ENCODE measurements at places on chromosomes 13 and 19.

- no peak for DNase-seq
These were observed 3.9 kb downstream of the COG3 start for GRCh38 chr13:45468635-45469034.

GRCh38 chr13:85541476-85541875 is 257.7 kb downstream of the SLITRK6 start:
- no peak for DNase-seq

DNA sequence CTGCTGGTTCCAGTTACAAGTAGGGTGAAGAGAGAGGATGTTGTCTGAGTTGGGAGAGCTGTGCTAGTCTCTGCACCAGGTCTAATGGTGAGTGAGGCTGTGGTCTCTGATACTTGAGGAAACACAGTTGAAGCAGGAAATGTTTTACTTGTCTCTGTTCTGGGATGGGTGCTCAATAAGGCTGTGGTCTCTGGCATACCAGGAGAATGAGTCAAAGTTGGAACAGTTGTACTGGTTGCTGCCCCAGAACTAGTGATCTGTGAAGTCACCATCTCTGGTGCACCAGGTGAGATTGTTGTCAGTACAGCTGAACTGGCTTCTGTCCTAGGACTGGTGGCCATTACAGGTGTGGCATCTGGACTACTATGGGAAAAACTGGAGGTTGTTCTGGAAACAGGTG is 74.7 kb downstream of the MUC16 start:
- DNase-seq: no peak

DNA sequence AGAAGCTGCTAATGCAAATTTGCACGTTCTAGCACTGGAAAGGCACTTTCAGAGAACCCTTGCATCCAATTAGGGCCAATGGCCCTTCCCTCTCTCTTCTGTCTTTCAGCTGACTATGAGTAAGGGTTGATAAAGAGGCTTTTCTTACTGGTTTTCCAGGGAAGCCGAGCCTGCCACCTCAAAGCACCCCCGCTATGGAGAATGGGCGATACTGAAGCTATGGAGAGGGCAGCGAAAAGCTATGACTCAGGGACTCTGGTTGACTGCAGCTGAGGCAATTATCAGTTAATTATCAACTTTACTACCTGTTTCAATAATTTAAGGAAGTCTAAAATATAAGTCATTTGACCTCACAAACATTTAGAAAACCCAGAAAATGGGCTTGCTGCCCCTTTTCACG is 115.8 kb downstream of the TRPC4 start:
- DNase-seq: no peak

DNA sequence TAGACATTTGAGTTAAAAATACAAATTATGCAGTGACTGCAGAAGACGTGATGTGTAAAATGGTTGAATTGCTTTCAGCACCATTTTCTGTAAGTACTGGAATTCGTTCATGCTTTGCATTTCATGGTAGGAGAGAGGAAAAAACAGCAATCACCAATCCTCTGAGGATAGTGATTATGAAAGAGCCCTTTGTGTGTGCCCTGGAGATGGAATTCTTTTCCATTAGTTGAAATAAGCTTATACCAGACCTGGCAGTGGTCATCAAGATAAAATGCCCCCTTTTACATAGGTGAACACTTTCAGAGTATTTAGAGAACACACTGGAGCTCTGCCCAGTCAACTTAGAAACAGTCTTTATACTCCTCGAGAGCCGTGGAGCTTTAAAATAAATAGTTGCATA is 1.7 kb downstream of the CNMD start:
- no peak for DNase-seq

GRCh38 chr13:76879883-76880270 is 6.3 kb downstream of the KCTD12 start:
- DNase-seq: no peak

- DNase-seq: no peak
These were observed 583.0 kb upstream of the SPRY2 start for GRCh38 chr13:80923907-80924306.

DNA sequence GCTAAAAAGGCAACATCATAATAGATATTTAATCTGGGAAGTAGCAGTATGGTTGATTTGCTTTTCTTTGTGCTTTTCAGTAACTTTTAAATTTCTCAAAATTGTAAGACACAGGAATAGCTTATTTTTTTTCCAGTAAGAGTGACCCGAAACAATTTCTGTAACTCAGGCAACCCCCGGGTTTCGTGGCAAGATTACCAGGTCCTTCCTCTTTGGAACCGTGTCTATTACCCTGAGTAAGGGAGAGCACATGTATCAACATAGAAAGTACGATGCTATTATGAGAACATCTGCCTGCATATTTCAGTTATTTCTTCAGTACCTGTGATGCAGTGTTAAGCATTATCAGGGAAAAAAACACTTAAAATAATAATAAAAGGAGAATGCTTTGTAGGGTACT is 64.1 kb downstream of the DOCK9 start:
- DNase-seq: no peak

DNA sequence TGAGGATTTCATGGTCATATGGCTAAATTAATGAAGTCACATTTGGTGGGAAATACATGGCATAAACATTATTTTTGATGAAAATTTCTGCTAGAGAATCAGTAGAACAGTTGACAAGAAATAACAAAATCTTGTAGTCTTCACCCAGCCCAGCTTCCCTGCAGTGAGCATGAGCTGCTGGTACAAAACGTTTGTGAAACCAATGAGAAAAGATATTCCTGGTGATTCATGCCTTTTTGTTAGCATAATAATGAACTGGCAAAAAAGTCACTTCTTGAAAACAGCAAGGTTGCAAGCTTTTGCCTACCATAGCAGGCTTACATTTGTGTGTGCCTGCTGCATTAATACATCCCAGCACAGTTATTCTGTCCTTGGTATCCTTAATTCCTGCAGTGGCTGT is 475.9 kb upstream of the HTR2A start:
- no peak for DNase-seq

DNA sequence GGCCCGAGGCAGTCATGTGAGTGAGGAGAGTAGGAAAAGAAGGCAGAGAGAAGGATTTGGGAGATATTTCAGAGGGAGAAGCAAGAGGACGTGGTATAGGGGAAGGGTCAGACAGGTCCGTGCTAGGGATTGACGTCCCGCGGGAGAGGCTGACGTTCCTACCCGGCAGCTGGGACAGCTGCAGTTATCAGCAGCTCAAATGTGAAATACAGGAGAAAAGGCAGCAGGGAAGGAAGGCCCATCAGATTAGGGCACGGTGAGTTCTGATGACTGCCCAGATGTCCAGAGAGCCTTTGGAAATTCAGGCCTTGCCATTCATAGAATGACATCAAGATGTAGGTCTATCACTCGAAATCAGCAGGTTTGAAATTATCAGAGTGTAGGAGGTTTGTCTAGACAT is 88.4 kb downstream of the IRS2 start:
- no peak for DNase-seq

- DNase-seq: no peak
These were observed 323.0 kb downstream of the EFNB2 start for GRCh38 chr13:106212386-106213010.

DNA sequence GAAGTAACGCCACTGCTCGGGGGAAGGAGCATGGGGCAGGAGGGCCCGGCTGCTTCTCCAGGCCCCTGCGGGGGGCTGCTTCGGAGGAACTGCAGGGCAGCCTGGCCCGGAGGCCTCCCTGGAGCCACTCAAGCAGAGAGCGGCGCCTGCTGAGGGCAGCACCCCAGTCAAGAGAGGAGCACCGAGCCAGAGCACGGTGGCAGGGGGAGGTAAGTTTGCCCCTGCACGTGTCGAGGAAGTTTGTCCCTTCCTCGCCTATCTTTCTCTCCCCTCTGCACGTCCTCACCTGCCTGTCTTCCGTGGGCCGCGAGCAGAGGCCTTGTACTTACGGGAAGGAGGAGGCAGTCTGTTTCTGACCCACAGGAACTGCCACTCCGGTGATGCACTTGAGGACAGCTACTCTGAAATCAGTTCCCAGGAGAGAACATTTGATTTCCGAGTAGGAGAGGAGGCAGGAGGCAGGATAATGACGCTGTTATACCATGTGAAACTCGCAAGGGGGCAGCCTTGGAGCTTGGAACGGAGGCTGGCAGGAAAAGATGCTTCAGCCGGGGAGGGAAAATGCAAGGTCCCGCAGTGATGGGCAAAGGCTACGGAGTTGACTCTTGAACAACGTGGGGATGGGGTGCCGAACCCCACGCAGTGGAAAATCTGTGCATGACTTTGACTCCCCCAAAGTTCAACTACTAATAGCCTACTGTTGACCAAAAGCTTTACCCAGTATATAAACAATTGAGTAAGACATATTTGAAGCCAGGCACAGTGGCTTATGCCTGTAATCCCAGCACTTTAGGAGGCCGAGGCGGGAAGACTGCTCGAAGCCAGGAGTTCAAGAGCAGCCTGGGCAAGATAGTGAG is 5.0 kb downstream of the FFAR1 start:
- DNase-seq: peak; percentile 57

GRCh38 chr19:56983171-56983570 is 136.6 kb upstream of the USP29 start:
- DNase-seq: no peak

- DNase-seq: peak; percentile 84
These were observed 26.4 kb upstream of the IGFL1 start for GRCh38 chr19:46202872-46203860.

- DNase-seq: no peak
These were observed 47.6 kb downstream of the CAPN12 start for GRCh38 chr19:38696729-38697055.

GRCh38 chr19:35154525-35155406 is at the start of gene FXYD5:
Gene FXYD5, plus strand, starts transcription at chr19:35154735. Its CDS starts 816 bp downstream, at chr19:35155551.
- DNase-seq: peak; percentile 91

DNA sequence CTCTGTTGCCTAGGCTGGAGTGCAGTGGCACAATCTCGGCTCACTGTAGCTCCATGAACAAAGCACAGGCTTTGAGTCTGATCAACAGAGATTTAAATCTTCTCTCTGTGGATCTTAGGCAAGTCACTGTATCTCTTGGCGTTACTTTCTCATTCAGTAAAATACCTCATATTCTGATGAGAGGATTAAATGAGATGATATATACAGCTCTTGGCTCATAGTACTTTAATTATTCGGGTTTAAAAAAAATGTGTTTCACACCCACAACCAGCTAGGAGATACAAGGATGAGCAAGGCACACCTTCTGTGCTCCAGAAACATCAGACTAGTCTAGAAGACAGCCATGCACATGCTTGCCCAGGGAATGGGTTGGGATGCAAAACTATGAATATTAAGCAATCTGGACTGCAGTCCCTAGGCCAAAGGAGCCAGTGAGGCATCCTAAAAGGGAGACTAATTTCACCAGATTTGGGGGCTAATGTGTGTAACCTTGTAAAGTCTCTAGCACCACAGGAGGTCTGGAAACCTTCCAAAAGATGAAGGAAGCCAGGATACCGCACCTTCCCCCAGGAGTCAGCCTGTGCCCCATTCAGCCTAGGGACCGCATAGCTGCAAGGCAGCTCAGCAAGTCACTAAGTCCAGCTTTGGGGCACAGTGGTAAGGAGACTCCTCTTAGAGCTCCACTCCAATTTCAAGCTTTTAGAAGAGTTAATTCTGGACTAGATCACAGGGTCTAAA is 2.5 kb downstream of the VPS36 start:
- DNase-seq: no peak

DNA sequence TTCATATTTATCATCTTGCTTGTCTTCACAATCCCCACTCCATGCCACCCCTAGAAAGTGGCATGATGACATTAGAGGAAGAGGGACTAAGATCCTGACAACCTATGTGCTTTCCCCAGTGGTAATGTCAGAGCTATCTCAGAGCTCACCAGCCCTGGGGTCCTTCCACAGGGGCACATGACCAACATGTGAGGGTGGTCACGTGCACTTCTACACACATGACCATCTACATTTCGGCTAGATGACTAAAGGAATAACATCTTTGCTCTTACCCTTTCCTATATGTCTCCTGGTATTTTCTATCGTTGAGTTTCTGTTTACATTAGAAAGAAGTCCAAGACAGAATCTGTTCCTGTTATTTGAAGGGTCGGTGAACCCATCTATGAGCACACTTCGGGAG is 46.2 kb downstream of the RFXAP start:
- no peak for DNase-seq

DNA sequence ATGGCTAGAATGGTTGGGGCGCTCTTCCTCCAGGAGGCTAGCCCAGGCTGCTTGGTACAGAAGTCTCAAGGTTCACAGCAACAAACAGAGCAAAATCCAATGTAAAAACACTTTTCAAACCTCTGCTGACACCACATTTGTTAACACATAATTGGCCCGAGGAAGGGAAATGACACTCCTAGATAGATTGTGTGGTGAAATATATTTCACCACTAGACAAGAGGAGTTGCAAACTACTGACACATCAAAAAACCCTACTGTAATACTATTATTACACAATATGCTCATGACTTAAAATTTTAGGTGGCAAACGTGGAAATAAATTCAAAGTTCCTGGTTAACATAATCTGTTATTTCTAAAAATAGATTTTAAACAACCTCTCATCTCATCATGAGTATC is 643.6 kb downstream of the PCDH9 start:
- DNase-seq: peak; percentile 70

GRCh38 chr13:97535614-97536013 is 101.6 kb downstream of the RAP2A start:
- no peak for DNase-seq

GRCh38 chr13:97028441-97029299 is 34.4 kb upstream of the OXGR1 start:
- DNase-seq: peak; percentile 7

GRCh38 chr13:31775686-31776085 is 36.4 kb downstream of the RXFP2 start:
- no peak for DNase-seq

DNA sequence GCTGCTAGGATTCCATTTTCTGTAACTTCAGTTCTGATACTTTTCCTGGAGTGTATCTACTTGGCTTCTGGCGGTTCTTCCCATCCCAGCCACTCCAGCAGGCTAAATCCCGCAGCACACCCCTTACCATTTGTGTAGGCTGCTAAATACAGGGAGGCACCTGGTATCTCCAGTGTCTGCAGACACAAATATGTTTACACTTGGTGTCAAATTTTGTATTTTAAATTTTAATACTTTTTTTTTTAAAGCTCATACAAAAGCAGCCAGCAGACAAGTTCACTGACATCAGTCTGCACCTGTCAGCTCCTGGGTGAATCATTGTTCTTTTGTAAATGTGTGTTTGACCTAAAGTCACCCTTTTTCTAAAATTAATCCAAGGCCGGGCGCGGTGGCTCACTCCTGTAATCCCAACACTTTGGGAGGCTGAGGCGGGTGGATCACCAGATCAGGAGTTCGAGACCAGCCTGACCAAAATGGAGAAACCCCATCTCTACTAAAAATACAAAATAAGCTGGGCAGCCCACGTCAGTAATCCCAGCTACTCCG is 3.4 kb upstream of the ZSCAN4 start:
- no peak for DNase-seq

- DNase-seq: peak; percentile 42
These were observed 277.8 kb downstream of the ABCC4 start for GRCh38 chr13:95023405-95023804.

GRCh38 chr19:19294914-19295313 is 21.8 kb upstream of the TM6SF2 start:
- DNase-seq: no peak

- DNase-seq: peak; percentile 38
These were observed 408.4 kb downstream of the SPRY2 start for GRCh38 chr13:79932556-79932955.

DNA sequence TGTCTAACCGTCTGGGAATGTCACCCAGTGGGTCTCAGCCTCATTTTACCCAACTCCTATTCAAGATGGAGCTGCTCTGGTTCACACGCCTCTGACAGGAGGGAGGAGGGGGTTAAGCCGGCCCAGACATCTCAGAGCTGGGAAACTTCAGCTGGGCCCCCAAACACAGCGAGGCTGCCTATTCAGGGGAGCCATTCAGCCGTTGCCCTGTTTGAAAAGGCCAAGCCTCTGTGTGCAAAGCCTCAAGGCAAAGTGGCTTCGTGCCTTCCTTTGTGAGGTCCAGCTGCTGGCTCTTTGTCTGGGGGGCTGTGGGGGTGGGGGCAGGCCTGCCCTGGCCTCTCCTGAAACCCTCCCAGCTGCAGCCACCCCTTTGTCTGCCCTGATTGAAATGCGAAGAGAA is 147.4 kb downstream of the PTPRS start:
- no peak for DNase-seq

All from NCI-H226 (cell line).